NCI-H524 (cell line): ENCODE measurements at places on chromosomes 12 and 14.

- DNase-seq = peak; percentile 27
These were observed 26.8 kb downstream of the DGLUCY start for GRCh38 chr14:91140672-91141071.

GRCh38 chr14:87996291-87996592, 3.3 kb upstream of the GALC start:
- no peak for DNase-seq

DNA sequence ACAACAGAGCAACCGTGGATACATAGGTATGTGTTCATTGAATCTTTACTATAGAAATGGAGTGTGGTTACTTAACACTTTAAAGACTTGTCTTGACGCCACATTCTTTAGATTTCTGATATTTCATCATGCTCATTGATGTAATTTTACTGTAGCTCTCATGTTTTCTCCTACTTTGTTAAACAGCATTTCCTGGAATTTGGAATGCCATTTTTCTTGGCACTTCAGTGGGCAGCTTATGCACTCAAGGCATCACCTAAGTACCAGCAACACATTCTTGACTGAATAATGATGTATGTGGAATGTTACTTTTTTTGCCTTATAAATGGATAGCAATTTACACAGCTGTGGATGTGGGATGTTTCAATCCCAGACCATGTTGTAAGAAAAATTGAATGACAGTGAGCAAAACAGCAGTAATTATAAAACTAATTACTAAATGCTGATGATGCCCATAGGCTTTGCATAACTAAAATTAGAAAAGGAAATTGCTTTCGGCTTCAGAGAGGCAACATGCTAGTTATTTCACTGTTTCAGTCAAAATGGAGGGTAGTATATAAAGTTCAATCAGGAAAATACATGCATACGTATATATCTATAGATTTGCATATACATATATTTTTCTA, 298.5 kb downstream of the NPAS3 start:
- DNase-seq = no peak

- DNase-seq = no peak
These were observed 26.0 kb downstream of the ZNF664 start for GRCh38 chr12:123998991-123999359.

DNA sequence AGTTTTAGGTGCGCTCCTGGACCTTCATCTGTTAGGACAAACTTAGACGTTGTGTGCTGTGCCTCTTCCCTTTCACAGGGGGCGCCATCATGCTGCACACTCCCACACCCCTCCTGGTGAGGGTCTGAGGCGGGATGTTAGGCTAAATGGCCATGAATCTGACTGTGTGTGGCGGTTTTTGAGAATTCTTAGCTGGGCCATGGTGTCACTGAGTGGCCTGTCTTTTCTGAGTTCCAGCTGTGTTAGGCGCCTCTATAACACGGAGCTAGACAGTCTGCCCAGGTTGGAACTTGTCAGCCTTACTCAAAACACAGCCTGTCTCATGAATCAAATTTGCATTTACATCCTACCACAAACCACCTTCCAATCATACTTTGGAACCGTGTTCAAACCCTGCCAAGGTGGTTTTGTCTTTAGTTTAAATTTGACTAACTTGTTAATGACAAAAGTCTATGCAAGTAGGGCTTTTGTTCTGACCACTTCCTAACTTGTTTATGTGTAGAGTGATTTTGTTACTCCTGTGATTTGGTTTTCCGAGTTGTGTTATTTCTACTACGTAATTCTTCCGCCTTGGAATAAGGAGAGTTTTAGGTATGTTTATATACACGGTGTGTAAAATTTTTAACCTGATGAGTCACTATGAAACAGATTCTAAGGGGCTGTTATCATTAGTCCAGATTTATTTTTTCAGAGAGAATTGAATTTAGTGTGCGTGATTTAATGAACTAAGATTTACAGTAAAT, 19.6 kb downstream of the ACVR1B start:
- DNase-seq = no peak

- no peak for DNase-seq
These were observed 6.9 kb downstream of the TNFAIP2 start for GRCh38 chr14:103130017-103130764.
